ENCODE measurements at places on chromosomes 2 and 18.

- no peak for DNase-seq
These were observed 506.5 kb downstream of the TSN start for GRCh38 chr2:122261911-122262310.

DNA sequence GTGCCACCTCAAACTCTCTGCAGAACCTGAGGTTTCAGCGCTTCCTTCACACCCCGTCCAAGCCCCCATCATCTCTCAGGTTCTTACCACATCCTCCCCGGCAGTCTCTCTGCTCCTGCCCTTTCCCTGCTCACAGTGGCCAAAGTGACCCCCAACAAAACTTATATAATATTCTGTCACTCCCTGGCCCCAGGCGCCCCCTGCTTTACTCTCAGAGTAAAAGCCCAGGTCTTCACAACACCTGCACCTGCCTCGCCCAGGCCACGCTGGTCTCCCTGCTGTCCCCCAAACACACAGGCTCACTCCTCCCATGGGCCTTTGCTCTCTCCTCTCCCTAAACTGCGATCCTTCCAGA is 6.4 kb downstream of the ITGB1BP1 start:
- DNase-seq: no peak

DNA sequence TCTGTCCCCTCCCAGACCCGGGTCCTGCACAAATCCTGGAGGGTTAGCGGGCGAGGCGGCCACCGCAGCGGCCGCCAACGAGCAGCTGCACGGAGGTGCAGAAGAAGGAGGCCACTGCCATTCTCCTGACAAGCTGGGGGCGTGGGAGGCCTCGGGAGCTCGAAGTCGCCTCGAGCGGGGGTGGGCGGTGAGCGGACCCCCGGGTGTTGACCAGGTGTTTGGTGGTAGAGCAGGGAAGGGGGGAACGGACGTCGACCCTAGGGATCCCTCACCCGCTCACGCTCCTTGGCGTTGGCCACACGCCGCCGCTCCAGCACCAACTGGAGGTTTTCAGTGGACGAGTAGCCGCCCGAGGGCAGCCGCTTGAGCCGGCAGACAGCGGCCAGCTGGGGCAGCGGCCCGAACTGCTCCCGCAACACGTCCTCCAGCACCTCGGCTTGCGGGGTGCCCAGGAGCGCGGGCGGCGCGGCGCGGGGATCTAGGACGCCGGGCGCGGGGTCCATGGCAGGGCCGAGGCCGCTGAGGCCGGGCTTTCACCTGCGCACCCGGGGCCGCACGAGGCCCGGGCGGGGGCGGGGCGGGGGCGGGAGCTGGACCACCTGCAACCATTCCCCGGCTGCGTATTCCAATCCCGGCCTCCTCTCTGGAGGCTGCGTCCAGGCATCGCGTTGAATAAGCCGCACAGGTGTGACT is at the start of gene FIGLA:
Gene FIGLA (minus strand): TSS at position 508 of the 693 bp plus-strand sequence. CDS start 5 bp downstream, at position 503.
- no peak for DNase-seq

DNA sequence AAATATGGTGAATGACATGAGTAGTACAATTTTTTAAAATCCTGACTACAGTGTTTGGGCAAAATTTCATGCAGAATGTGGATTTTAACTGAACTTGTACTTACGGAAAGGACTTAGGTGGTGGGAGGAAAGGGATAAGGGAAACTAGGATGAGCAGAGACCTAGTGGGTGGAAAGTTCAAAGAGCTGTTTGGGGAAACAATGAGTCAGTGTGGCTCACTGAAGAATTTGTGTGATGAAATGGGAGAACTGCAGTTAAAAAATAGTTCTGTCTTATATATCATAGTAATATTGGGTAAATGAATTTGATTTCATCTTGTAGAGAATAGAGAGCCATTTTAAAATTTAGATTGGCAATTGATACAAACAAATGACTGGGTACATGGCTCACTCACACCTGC is 220.1 kb upstream of the CTAGE1 start:
- no peak for DNase-seq

DNA sequence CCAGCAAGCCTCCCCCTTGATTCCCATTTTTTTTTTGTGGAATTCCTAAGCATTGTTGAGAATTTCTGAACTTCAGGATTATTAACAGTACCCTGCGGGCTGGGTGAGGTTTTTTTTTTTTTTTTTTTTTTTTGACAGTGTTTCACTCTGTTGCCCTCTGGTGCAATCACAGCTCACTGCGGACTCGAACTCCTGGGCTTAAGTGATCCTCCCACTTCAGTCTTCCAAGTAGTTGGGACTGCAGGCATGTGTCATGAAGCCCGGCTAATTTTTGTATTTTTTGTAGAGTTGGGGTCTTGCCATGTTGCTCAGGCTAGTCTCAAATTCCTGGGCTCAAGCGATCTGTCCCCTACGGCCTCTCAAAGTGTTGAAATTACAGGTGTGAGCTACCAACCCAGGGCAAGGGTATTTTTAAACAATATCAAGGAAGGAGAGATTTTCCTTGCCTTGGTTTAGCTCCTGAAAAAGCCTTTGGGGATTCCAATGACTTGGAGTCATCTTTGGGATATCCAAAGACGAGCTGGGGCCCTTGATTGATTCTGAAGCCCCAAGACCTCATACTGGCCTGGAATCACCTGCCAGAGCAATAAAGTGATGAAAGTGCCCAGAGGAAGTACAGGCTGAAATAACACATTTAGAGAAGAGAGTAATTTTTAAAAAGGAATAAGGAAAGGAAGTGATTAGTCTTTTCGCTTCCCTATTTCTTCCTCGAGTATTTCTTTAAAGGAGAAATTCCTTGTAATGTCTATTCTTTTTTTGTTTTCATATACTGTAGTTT is 240.2 kb downstream of the TGIF1 start:
- no peak for DNase-seq

DNA sequence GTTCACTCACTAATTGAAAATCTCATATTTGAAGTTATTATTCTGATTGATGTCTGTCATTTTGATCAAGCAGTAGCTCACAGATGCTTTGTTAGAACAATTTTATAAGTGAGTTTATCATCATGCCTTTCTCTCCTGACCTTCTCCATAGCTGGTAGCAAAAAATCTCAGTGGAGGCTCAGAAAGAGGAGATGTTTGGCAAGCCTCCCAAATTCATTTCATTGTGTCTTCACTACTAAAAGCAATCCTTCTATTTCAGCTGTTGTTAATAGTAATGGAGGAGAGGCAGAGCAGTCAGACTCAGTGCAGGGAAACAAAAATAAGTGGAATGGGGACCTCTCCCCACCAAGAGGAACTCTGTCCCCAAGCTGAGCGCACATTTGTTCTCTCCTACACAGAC is 2127.8 kb upstream of the CELF4 start:
- no peak for DNase-seq

- DNase-seq: no peak
These were observed 60.3 kb downstream of the ATIC start for GRCh38 chr2:215371915-215372897.

- peak; percentile 68 for DNase-seq
These were observed 60.6 kb upstream of the SMAD7 start for GRCh38 chr18:49011291-49011746.

DNA sequence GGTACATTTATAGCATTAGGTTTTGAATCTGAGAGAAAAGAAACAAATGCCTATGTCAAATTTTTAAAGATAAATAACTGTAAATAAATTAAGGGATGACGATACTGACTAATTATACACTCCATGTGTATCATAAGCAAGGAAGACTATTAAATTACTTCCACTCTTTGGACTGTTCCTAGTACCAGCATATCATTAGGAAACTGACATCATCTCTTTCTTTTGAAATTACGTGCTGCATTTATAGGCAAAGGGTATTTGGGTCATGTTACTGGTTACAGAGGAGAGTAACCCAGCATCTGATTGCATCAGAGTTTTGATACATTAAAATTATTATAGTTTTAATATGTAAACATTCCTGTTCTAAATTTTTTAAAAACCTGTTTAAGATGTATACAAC is 309.7 kb downstream of the XIRP2 start:
- DNase-seq: no peak

DNA sequence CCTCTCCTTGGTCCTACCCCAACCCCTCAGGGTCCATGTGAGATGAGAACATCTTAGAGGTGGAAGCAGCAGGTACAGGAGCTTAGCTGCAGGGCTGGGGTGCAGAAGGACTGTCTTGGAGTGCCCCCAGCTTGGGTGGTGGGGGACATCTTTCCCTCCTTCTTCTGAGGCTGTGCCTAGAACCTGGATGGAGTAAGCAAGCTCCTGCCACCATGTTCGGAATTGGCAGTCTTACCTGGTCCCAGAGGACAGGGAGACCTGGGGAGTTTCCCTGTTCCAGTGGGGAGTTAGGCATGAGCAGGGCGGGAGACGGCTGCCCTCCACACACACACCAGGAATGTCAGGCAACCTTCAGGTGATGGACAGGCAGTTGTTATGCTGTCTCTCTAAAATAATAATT is 131.0 kb upstream of the COPS8 start:
- no peak for DNase-seq

- no peak for DNase-seq
These were observed 143.5 kb downstream of the INSIG2 start for GRCh38 chr2:118231759-118232158.

- no peak for DNase-seq
These were observed 33.0 kb upstream of the KIDINS220 start for GRCh38 chr2:8870441-8870840.

- DNase-seq: no peak
These were observed 47.9 kb downstream of the EML6 start for GRCh38 chr2:54771166-54771885.

GRCh38 chr2:132605236-132606180 is 64.5 kb downstream of the LYPD1 start:
- DNase-seq: no peak

DNA sequence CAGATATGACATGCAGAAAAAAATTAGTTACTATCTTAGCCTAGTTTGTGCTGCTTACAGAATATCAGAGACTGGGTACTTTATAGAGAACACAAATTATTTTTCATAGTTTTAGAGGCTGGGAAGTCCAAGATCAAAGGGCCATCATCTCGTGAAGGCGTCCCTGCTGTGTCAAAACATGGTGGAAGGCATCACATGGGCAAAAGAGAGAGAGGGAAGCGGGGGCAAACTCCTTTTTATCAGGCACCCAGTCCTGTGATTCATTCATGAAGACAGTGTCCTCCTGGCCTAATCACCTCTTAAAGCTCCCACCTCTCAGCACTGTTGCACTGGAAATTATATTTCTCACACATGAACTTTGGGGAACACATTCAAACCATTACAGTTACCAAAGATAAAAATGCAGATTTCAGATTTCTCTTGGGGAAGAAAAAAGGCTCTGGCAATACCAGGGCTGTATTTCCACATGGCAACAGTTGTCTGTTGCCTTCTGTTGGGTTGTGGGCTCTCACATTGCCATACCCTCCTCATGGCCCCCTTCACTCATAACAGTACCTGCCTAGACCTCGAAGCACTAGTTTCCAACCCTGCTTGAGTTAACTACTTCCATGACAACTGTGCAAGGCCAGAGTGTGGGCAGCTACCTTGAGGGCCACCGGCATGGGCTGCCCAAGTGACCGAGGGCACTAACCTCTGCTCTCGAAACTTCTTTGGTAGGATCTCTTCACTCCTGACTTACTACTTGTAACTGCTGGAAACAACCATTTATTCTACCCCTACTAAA is 2.7 kb upstream of the ACTR3 start:
- DNase-seq: no peak

GRCh38 chr18:10775026-10775425 is 249.2 kb downstream of the NAPG start:
- DNase-seq: no peak
